ENCODE measurements at places on chromosomes 7 and 10. TPM values are rescaled to one million over a fixed set of nuclear protein-coding genes. Genes with fewer than 3 reads are reported as not detected.

GRCh38 chr10:114940735-114941134 lies 2.7 kb downstream of the TRUB1 start:
- peaks cover 12% of the 10 kb centered on the region for H3K36me3 ChIP-seq
- no peaks in the 10 kb centered on the region for H3K27me3 ChIP-seq
- no peak overlapping the region for H3K27ac ChIP-seq
- no peak overlapping the region for H3K4me3 ChIP-seq
- no peak for DNase-seq

DNA sequence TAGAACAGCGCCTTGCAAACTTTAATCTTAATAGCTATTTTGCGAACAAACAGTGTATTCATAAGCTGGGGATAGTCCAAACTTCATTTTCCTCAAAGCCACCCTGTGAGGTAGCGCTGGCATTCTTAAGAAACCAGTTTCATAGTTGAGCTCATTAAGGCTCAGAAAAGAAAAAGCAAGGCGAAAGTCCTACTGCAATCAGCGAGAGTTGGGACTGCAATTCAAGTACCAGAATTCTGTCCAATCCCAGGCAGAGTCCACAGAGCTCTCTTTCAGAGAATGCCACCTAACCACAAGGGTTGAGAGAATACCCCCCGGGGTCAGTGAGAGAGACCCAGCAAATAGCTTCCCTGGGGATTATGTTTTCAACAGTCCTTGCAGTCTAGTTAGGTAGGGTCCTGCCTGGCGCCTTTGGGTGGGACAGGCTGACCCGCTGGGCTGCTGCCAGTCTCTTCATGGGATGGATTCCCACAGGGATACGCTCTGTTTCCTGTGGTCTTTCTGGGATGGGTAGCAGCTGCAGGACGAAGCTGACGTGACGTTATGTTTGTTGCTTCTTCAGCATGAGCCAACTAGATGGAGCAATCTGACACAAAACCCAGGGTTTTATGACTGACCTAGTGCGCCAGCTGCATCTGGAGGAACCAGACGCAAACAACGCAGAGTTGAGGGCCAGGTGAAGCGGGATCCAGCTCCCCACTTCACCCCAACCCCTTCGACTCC lies 16.0 kb downstream of the BMPER start:
- no peak overlapping the region for H3K27ac ChIP-seq
- H3K4me1 ChIP-seq, result no peaks in the 10 kb centered on the region
- no peak for DNase-seq

GRCh38 chr10:34587002-34587679 lies 228.0 kb downstream of the PARD3 start:
- no peaks in the 10 kb centered on the region for H3K27me3 ChIP-seq
- no peaks in the 10 kb centered on the region for H3K4me1 ChIP-seq
- H3K36me3 ChIP-seq, result no peaks in the 10 kb centered on the region
- no peak overlapping the region for H3K27ac ChIP-seq

- no peaks in the 10 kb centered on the region for H3K36me3 ChIP-seq
- H3K4me1 ChIP-seq, result peaks cover 6% of the 10 kb centered on the region
- peaks cover 5% of the 10 kb centered on the region for H3K27me3 ChIP-seq
- H3K27ac ChIP-seq, result peak overlapping the region; percentile 28
These were observed 175.1 kb downstream of the COBL start for GRCh38 chr7:51141451-51142003.

GRCh38 chr7:7766671-7767070 lies 48.3 kb upstream of the RPA3 start:
- H3K27ac ChIP-seq, result no peak overlapping the region
- DNase-seq, result no peak
- H3K4me3 ChIP-seq, result no peak overlapping the region
- H3K27me3 ChIP-seq, result no peaks in the 10 kb centered on the region

DNA sequence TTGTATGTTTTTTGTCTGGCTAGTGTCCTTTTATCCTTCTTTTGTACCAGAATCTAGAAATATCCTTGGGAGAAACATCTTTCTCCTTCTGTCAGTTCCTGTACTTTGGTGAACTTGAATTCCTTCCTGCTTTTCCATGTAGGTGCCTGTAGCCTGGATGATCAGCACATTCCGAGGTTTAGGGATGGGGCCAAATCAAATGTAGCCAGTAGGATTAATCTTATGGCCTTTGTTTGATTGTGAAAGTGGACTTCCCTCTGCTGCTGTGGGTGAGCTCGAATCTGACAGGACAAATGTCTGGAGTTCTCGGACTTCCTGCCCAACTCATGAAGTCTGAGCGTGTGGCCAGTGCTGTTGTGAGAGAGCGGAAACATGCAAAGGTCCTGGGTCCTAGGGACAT lies 33.2 kb upstream of the NAMPT start:
- H3K27me3 ChIP-seq, result peaks cover 13% of the 10 kb centered on the region
- no peaks in the 10 kb centered on the region for H3K36me3 ChIP-seq
- H3K27ac ChIP-seq, result no peak overlapping the region
- DNase-seq, result no peak

DNA sequence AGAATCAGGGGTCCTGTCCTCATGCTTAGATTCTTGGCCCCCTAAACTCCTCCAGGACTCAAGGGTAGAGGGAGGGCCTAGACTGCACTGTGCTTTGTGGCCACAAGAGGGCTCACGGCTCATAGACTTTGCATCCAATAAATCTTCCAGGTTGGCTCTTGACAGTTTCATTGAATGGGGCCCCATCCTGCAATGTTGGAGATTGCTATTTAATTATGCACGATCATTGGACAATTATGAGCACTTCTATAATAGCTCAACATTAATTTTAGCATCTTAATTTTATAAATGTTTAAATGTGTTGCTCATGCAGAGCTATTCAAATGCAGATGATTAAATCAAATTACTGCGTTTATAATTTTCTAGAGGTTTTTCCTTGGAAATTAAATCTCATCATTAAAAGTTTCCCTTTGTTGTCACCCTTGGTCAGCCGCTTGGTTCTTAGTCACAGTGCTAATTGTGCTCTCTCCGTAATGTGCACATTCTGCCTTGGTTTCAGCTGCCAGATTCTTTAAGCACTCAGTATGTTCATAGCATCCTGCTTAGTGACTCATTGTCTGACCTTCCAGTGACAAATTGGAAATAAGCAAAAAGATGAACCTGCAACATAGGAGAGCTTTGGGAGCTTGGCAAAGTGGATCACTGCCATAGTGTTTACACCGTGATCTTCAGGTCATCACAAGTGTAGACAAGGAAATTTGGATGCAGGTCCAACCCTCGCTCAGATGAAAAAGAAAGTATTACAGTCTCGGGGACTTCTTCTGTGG lies 33.4 kb upstream of the PLPP4 start:
- H3K27me3 ChIP-seq, result peaks cover 7% of the 10 kb centered on the region
- no peaks in the 10 kb centered on the region for H3K36me3 ChIP-seq
- no peak overlapping the region for H3K27ac ChIP-seq
- H3K4me3 ChIP-seq, result no peak overlapping the region
- no peaks in the 10 kb centered on the region for H3K4me1 ChIP-seq
- DNase-seq, result no peak

DNA sequence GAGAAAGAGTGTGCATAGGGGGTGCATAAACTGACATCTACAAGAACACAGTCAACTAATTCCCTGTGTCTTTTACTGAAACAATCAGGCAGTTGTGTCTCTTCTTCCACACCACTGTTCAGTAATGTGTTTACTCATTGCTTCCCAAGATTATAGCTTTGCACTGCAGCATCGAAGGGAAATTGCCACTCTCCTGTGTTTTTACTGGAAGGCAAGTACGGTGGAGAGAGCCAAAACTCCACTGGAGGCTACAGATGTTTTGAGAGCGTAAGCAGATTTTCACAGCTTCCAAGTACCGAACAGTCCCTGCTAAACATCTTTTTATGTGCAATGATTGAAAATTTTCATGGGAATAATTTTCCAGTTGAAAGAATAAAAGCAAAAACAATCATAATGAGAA lies 510.5 kb upstream of the AKR1E2 start:
- no peaks in the 10 kb centered on the region for H3K4me1 ChIP-seq
- DNase-seq, result no peak
- H3K36me3 ChIP-seq, result no peaks in the 10 kb centered on the region
- no peaks in the 10 kb centered on the region for H3K27me3 ChIP-seq

- H3K4me3 ChIP-seq, result no peak overlapping the region
- H3K27ac ChIP-seq, result peak overlapping the region; percentile 52
- no peaks in the 10 kb centered on the region for H3K36me3 ChIP-seq
- no peak for DNase-seq
These were observed 27.3 kb upstream of the IFRD1 start for GRCh38 chr7:112422842-112423496.

DNA sequence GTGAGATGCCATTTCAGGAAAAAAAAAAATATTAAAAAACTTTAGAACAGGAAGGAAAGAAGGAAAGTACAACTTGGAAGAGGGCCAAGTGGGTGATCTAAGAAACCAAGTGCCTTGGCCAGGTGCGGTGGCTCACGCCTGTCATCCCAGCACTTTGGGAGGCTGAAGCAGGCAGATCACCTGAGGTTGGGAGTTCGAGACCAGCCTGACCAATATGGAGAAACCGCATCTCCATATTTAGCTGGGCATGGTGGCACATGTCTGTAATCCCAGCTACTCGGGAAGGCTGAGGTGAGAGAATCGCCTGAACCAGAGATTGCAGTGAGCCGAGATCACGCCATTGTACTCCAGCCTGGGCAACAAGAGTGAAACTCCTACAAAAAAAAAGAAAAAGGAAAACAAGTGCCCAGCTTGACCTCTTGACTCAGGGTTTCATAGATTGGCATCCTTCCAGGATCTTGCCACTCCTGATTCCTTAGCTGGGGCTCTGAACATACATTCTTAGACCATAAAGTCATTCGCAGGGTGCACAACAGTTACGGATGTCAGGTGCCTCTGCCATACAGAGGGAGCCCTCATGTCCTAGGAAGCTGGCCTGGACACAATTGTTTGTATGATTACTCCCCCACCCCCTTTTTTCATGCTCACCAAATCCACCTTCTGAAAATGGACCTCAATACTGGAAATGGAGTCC lies 2.1 kb upstream of the GUSB start:
- DNase-seq, result no peak
- H3K4me3 ChIP-seq, result peak overlapping the region; percentile 24
- H3K4me1 ChIP-seq, result peaks cover 26% of the 10 kb centered on the region

Gene NFKB2
- polyA plus RNA-seq, result 34.8 TPM

Gene GPR15LG
- polyA plus RNA-seq, result not detected

Gene MSS51
- polyA plus RNA-seq, result 0.43 TPM

Gene CRHR2
- not detected for polyA plus RNA-seq
